ENCODE measurements at places on chromosomes 2 and 18. TPM values are rescaled to one million over a fixed set of nuclear protein-coding genes. Genes with fewer than 3 reads are reported as not detected.

Gene PLCL1
- 0.08 TPM for total RNA-seq

Gene WNT10A
- 7.1 TPM for total RNA-seq

Gene CTNNA2
- 2.3 TPM for total RNA-seq

Gene SMC6
- 13.8 TPM for total RNA-seq

Gene PLCD4
- 0.27 TPM for total RNA-seq

Gene LOXHD1
- total RNA-seq = 0.14 TPM

Gene DCDC2C
- not detected for total RNA-seq

Gene RAX
- not detected for total RNA-seq

Gene AAMP
- total RNA-seq = 174 TPM

Gene CTAGE1
- total RNA-seq = not detected

Gene SMYD1
- not detected for total RNA-seq

Gene KCNS3
- 8.9 TPM for total RNA-seq

All from kidney epithelial cell (primary cell).